ENCODE measurements at places on chromosomes 2 and 18.

- DNase-seq, result no peak
Measured at GRCh38 chr2:174729797-174730697, 34.2 kb downstream of the CHRNA1 start.

GRCh38 chr18:8247700-8248099 is 361.5 kb upstream of the RAB12 start:
- no peak for DNase-seq

- no peak for DNase-seq
Measured at GRCh38 chr2:217657252-217657651, 345.5 kb downstream of the TNS1 start.

GRCh38 chr2:19947184-19947940 is 42.5 kb downstream of the WDR35 start:
- no peak for DNase-seq

DNA sequence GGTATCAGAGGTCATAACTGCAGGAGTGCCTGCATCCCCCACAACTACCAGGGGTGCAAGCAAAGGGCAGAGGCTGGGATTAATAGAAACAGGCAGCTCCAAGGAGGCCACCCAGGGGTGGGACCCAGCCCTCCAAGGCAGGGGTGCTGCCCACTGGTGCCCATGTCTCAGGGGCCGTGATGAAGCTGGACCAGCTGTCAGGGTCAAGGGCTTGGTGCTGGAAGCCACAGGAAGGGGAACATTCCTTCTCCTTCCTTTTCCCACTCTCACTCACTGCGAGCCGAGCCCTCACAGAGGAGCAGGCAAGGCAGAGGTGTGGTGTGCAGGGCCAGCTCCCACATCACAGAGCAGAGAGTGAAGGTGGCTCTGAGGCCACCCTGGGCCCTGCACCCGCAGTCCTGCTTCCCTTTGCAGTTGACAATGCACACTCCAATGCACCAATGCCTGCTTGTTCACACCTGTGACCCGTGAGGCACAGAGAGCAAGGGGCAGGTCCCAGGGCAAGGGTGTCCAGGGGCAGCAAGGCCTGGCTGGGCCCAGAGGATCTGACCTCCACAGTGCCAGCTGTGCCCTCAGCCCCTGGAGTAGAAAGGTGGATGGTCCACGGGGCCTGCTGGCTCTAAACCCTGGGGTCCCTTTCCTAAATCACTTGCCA is 28.7 kb downstream of the MLPH start:
- DNase-seq, result no peak

GRCh38 chr18:44920441-44920840 is 239.8 kb downstream of the SETBP1 start:
- no peak for DNase-seq

- no peak for DNase-seq
Measured at GRCh38 chr2:159650574-159650973, 34.2 kb upstream of the BAZ2B start.

DNA sequence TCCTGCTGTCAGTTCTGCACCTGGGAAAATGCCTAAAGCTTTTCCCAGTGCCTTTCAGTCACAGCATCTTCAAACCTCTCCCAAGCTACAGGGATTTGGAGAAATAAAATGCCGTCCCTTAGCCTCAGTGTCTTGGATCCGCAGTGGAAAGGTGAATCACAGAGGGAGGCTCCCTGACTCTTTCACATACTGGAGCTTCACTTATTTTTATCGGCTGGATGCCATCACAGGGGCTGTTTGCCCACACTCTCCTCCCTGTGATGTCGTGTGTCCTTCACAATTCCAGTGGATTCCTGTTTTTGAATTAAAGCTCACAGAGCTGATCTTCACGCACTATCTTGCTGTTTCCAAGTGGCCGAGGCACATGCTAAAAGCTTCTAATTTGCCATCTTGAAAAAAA is 1303.1 kb upstream of the DDX18 start:
- no peak for DNase-seq

DNA sequence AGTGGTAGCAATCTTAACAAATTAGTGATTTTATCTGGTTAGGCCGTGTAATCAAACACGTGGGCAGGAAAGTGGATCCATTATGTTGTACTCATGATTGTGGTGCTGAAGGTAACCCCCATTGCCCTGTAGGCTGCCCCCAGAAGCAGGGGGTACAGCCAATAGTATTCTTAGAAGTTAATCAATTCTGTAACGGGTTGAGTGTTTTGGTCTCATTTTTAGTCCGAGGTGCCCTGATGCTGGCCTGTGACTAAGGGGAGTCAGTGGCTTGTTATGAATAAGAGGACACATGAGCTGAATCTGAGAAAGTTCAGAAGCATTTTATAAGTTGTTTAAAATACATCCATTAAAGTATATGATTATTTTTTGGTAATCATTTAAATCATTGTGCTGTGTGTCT is 8.6 kb downstream of the EPAS1 start:
- no peak for DNase-seq

DNA sequence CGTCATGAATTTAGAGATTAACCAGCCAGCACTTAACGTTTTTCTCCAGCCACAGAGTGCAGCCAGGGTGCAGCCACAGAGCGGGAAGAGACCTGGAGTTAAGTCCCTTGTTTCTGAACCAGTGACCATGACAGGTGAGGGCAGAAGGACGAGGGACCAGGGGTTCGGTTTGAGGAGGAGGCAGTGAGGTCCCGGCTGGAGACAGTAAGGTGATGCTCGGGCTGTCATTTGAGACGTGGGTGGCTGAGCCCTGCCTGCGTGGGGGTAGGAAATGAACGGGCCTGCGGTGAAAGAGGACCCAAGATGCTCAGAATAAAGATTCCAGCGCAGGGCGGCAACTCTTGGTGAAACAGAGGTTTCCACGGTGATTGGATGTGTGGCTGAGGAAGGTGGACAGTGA is 205.9 kb downstream of the SNTG2 start:
- DNase-seq, result no peak

- no peak for DNase-seq
Measured at GRCh38 chr2:156537141-156537540, 101.0 kb downstream of the GPD2 start.

- no peak for DNase-seq
Measured at GRCh38 chr2:202815548-202816360, 55.8 kb downstream of the ICA1L start.

- DNase-seq, result no peak
Measured at GRCh38 chr2:85596026-85596333, 435 bp downstream of the RNF181 start.

- DNase-seq, result no peak
Measured at GRCh38 chr2:136164280-136164776, 46.4 kb upstream of the CXCR4 start.

DNA sequence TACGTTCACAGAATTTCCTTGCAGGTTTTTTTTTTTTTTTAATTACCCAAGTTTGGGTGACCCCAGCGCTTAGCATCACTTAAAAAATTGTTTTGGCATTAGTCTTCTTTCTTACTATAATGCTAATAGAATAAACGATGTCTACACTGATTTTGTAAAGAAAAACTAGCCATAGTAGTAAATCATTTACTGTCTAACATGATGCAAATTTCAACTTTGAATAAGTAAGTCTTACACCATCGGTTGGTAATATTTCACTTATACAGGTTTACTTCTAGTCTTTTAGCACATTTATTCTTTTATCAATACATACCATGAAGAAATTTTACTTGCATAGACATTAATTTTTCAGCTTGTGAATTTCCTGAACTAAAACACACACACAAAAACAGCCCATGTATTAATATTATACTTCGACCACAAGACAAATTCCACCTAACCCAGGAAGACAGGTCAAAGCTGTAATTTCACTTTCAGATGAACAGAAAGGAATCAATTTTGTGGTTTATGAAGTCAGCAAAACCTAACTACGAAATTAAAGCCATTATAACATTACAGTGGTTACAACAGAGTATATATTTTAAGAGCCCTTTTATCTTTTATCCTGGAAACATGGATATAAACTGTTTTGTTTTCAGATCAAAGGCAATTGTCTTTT is 1.9 kb downstream of the YES1 start:
- no peak for DNase-seq

DNA sequence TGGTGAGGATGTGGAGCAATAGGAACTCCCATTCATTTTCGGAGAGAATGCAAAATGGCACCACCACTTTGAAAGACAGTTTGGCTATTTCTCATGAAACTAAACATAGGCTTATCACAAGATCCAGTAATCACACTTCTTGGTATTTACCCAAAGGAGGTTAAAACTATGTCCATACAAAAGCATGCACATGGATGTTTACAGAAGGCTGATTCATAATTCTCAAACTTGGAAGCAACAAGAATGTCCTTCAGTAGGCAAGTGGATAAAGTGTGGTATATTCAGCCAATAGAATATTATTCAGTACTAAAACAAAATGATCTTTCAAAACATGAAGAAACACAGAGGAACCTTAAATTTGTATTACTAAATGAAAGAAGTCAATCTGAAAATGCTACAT is 440.6 kb downstream of the FBXO15 start:
- no peak for DNase-seq

DNA sequence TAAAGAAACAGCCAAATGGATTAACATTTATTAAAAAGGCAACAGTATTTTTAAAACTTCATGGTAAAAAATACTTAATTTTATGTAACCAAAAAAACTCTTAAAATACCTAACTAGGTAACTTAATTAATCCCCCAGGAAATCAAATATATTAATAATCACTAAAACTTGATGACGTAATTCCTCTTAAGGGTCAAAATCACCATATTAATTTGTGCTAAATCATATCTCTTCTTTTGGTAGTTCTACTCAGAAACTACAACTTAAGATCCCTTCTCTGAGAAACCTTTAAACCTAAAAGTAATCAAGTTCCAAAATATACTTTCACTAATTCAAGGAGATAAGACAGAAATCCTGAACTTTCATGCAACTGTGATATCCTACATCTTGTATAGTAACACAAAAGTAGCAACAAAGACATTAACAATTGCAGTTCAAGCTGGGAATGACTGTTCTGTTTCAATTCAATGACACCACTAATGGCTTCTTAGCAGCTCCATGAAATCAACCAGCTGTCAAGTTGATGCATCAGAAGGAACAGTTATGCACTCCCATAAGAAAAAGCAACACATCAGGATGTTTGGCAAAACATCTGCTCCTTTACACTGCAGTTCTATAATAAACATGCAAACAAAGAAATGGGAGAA is 4.0 kb downstream of the BAZ2B start:
- no peak for DNase-seq

GRCh38 chr2:68663371-68664156 is 20.2 kb downstream of the PROKR1 start:
- no peak for DNase-seq

GRCh38 chr2:148617219-148617618 is 27.3 kb upstream of the EPC2 start:
- no peak for DNase-seq

DNA sequence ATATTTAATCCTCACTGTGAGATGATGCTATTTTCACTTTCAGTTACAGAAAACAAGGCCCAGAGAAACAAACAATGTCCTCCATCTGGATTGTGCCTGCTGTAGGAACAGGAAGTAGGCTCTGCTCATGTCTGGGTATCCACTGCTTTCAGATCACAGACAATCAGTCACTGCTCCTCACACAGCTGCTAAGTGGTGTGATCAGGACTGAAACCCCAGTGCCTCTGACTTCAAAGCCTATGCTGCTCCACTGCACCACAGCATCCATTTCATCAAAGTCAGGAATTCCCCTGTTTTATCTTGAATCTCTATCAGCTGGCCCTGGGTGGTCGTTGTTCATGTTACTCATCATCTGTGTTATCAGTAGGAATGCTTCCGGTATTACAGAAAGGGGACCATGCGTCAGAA is 303.8 kb upstream of the TRIB2 start:
- no peak for DNase-seq

DNA sequence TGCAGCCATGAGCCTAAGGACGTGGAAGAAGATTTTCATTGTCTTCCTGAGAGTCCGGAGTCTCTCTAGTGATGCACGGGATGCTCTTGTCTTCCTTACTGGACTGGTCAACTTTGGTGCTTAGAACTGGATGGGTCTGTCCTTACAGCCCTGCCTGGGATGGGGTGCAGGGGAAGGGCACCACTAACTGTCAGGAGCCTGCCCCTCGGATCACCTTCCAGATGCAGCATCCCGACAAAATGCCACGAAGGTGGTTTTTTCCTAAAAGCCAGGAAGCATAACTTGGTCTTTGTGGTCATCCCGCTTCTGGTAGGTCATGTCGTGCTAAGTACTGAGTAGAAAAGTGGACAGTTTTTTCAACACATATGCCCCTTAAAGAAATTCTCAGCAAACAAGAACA is 207.4 kb upstream of the TWIST2 start:
- DNase-seq, result no peak

GRCh38 chr2:234533626-234534025 is 36.7 kb upstream of the ARL4C start:
- DNase-seq, result no peak

- no peak for DNase-seq
Measured at GRCh38 chr18:27366151-27366550, 181.0 kb upstream of the CHST9 start.

DNA sequence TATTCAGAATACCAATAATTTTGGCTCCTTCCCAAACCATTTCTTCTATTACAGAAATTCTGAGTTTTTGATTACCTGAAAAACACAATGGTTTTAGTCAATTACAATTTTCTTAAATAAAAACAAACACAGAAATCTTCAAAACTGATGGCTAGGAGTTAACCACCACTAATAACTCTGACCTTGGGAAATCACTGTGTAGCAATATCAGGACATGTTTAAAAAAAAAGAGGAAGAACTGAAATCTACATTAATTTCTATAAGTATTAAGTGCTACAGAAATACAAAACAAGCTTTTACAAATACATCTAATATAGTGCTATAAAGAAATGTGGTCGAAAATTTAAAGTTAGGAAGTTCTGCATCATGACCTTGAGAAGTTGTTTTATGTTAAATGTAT is 14.9 kb downstream of the L3MBTL4 start:
- DNase-seq, result no peak

- DNase-seq, result no peak
Measured at GRCh38 chr18:75264926-75265597, 54.5 kb downstream of the TSHZ1 start.

DNA sequence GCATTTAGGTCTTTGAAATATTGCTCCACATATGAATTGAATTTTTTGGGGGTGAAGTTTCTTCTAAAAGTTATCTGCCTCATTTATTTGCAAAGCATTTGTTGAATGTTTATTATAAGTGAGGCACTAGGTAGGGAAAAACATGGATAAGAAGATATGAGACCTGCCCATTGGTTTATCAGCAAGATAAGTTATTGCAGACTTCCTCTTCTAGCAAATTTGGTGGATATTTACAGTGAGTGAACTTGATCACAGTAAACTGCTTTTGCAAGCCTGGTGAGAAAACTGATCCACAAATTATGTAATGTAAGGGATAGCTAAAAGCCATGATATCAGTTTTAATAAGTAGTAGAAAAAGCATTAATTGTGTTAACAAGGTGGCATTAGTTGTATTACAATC is 364.8 kb downstream of the SOCS6 start:
- no peak for DNase-seq

Measured in COLO829 (cell line).